ENCODE measurements at places on chromosomes 3 and 15. TPM values are rescaled to one million over a fixed set of nuclear protein-coding genes. Genes with fewer than 3 reads are reported as not detected.

FBXL2 gene
- total RNA-seq = 7.6 TPM

GOLGA8N gene
- 15.0 TPM for total RNA-seq

- DNase-seq = no peak
Measured at GRCh38 chr3:195185583-195185982, 85.4 kb downstream of the XXYLT1 start.

GRCh38 chr3:53146319-53146891 is 14.6 kb upstream of the PRKCD start:
- no peak for DNase-seq

DNA sequence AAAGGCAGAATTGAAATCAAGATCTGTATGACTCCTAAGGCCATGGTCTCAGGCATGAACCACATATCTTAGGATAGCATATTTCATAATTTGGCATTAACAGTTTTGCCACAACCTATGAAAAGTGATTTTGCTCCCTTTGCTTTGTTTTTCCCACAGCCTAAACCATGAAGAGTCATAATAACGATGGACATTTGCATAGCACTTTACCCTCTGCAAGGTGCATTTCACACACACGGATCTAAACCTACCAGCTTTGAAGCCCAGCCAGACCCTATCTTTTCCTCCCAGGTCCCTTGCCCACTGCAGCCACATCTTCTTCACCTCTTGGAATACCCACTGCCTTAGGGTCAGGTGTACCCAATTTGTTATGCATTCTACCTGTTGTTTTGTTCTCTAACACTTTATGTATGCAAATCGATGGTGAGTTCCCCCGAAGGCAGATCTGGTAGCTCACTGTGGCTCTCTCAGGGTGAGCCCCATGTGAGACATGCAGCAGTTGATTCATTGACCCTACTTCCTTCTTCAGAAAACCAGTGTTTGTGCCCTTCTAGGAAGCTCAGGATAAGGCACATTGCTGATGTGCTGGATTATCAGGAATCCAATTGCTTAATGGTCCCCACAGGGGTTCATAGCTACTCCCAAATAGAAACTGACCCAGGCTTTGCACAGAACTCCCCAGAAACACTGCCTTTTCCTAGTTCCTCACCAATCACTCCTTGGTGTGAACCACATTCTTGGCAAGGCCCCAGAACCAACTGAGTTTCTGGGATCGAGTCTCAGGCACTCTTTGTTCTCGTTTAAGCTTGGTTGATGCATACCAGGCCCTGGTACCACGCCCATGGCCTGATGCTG is 8.7 kb downstream of the ARHGAP31 start:
- DNase-seq = no peak

DNA sequence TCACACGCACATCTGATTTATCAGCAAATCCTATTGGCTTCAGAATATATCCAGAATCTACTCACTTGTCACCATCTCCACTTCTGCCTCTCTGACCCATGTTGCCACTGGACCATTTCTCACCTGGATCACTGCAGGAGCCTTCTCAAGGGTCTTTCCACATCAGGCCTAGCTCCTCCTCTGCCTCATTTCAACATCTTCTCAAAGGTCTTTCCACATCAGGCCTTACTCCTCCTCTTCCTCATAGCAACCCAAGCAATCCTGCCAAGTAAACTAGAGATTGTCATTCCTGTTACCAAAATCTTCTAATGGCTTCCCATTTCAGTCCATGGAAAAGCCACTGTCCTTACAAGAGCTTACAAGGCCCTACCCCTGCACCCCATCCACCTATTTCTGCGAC is 18.0 kb upstream of the DUT start:
- DNase-seq = no peak

GRCh38 chr3:147377412-147378367 is 28.7 kb downstream of the ZIC4 start:
- no peak for DNase-seq

DNA sequence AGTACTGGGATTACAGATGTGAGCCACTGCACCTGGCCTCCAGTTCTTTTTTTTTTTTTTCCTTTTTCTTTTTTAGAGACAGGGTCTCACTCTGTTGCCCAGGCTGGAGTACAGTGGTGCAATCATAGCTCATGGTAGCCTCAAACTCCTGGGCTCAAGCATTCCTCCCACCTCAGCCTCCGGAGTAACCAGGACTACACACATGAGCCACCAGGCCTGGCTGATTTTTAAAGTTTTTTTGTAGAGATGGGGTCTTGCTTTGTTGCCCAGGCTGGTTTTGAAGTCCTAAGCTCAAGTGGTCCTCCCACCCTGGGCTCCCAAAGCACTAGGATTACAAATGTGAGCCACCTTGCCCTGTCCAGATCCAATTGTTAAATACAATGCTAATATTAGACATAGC is 13.6 kb upstream of the ULK3 start:
- DNase-seq = no peak

GOLGA8S gene
- total RNA-seq = not detected

GRCh38 chr3:114447545-114447944 is 153.7 kb downstream of the TIGIT start:
- DNase-seq = no peak

ARPC4 gene
- total RNA-seq = 106 TPM
